ENCODE measurements at places on chromosomes 11 and 22.

DNA sequence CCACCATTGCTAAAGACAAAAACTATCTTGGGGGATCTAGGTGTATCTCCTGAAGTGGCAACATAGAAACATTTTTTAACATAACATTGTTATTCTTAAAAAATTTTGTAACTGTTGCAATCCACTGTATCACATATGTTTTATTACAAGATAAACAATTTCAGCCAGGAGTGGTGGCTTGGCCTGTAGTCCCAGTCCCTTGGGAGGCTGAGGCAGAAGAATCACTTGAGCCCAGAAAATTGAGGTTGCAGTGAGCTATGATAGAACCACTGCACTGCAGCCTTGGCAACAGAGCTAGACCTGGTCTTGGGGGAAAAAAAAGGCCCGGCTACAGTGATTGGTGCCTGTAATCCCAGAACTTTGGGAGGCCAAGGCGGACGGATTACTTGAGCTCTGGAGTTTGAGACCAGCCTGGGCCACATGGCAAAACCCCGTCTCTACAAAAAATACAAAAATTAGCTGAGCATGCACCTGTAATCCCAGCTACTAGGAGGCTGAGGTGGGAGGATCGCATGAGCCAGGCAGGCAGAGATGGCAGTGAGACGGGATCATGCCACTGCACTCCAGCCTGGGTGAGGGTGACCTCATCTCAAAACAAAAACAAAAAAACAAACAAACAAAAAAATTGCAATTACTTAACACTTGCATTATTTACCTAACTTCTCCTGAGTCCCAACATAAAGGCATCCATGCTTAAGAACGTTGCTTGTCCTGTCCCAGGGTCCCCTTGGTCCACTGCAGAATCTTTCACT is 1.5 kb upstream of the DEPDC5 start:
- DNase-seq, result no peak

- DNase-seq, result peak; percentile 49
Measured at GRCh38 chr11:82864268-82864667, 36.0 kb downstream of the PRCP start.

- DNase-seq, result no peak
Measured at GRCh38 chr11:74091549-74091948, 79.3 kb downstream of the C2CD3 start.

GRCh38 chr11:97201743-97202612 is 812.2 kb downstream of the JRKL start:
- no peak for DNase-seq

DNA sequence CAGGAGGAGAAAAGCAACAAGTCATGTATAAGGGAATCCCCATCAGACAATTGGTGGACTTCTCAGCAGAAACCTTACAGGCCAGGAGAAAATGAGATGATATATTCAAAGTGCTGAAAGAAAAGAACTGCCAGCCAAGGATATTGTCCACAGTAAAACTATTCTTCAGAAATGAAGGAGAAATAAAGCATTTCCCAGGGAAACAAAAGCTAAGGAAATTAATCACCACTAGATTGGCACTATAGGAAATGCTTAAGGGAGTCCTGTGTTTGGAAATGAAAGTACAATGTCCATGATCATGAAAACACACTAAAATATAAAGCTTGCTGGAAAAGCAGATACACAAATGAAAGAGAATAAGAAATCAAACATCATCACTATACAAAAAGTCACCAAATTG is 282.0 kb downstream of the BLID start:
- DNase-seq, result no peak

- no peak for DNase-seq
Measured at GRCh38 chr11:73429121-73429750, 53.0 kb downstream of the RELT start.

DNA sequence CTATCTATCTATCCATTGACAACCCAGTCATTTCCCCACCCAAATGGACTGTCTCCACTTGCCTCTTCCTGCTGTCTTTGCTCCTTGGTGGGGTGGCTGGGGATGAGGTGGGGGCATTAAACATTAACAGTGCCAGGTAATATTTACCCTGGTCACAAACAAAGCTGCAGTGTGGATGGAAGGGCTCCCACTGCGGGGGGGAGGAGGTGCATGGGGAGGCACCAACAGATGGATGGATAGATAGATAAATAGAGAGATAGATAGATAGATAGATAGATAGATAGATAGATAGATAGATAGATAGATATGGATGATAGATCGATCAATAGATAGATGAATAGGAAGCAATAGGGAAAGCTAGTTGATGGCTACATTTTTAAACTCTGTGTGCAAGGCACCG is 2.3 kb upstream of the FXYD2 start:
- no peak for DNase-seq

DNA sequence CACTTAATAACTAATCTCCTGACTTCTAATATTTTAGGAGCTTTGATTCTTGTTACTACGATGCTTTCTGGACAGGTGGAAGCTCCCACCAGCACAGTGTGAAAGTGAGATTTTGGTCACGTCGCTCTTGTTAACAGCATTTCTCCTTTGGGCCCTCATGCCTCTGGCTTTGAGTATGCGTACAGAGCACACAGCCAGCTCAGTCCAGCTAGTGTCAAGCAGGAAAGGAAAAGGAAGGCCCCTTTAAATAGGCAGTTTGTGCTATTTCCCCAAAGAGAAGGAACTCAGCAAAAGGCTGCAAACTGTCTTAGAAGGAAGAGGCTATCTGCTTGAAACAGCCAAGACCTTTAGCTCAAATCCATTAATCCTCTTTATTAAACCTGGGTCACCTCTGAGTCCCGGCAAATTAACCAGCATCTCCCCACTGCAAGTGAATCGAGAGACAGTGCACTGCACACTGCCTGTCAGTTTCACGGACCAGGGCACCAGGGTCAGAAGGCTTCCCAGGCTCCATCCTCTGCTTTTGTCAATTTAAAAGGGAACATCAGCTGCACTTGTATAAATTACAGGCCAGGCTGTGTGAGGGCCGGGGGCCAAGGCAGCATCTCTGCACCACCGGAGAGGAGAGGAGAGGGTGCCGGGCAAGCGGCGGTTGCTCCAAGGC is 34.7 kb downstream of the OPCML start:
- no peak for DNase-seq

DNA sequence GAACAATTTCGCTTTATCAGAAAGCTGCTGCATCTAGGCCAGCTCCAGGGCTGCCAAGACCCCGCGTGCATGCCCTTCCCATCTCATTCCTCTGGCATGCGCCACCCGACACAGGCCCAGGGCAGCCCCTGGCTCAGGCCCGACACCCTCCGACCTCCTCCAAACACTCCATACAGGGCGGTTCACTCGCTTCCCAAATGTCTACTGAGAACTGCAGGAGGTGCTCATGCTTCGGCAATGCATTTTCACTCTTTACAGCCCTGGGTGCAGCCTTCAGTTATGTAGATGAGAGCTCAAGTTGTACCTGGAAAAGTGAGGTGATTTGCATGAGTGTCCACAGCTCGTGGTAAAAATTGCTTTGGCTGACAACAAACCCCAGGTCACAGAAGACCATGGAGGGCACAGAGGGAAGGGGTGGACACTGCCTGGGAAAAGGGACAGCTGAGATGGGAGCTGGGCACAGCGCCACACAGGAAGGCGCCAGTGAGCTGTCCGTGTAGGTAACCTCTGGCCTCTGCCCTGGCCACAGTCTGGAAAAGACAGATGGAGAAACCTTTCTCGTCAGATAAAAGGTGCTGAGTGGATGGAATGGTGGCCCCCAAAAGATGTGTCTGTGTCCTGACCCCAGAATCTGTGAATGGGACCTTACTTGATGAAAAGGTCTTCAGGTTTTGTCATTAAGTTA is 1351.9 kb downstream of the BRD1 start:
- DNase-seq, result no peak

GRCh38 chr11:8706673-8707432 is 24.3 kb downstream of the RPL27A start:
- DNase-seq, result no peak

GRCh38 chr11:97454988-97455387 is 1065.2 kb downstream of the JRKL start:
- peak; percentile 7 for DNase-seq

DNA sequence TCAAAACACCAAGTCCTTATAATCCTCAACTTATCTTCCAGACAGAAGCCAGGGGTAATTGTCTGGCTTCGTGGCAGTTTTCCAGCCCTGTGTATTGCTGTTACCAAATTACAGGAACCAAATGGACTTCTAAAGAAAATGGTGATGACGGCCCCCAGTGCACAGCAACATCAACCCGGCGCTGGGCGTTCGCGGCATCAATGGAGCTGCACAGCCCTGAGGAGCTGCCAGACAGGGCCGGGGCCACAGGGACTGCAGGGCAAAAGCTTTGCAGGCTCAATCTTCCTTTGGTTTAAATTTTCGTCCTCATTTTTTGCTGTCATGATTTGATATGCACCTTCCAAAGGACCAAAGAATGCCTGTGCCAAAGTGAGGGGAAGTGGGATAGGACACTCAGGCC is 292.5 kb downstream of the BRD1 start:
- no peak for DNase-seq

DNA sequence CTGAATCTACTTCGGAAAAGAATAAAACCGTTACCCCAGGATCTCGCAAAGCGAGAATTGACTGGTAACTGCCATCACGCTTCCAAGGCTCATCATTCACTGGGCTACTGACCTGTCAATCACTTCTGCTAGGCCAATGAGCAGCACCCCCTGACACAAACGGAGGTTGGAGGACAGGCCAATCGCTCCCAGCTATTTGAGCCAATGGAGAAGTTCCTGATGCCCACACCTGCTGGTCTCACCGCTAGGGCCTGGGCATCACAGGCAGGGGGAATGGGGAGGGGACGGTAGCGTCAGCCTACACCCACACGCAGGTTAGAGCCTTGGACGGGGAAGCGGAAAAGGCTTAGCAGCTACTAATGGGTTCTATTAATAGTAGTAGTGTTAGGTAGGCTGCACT is 56.7 kb upstream of the CHST1 start:
- DNase-seq, result no peak

DNA sequence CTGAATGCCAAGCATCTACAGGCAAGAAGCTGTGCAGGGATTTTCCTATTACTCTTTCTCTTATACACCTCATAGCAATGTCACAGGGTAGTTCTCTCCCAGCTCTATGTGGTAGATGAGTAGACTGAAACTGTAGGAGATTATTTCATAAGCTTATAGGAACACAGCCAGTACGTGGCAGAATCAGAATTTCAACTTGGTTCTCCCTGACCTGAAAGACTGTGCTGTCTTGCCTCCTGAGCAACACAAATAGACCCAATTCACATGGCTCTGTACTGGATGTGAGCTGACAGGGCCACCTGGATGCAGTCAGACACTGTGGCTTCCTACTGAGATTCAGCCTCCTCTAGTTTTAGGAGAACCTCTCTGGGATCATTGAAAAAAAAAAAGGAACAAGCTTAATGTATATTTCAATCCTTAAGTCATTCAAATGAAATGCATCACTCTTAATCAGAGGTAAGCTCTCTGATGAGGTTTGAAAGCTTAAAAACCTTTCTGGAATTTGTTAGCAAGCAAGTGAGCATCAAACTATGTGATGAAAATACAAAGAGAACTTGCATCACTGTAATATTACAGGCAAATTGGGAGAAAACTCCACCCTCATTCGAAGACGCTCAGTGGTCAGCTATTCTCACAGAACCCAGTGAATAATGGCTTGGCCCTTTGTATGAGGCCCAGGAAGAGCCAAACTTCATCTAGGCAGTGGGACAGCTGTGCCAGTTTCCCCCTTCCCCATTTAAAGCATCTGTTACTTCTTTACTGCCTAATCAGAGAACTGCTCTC is 1039.3 kb downstream of the NTM start:
- DNase-seq, result no peak

DNA sequence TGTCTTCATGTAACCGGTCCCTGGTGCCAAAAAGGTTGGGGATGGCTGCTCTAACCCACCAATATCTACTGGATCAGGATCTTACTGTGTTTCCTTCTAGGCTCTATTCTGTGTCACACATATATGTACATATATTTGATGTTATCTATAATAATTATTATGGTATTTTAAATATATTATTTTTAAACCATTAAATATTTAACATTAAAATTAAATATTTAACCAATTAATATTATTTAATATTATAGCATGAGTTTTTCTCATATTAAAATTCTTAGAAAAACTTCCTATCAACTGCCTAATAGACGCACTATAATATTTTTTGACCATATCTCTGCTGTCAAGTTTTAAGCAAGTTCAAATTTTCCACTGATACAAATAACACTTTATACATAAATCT is 196.9 kb upstream of the PLET1 start:
- no peak for DNase-seq

DNA sequence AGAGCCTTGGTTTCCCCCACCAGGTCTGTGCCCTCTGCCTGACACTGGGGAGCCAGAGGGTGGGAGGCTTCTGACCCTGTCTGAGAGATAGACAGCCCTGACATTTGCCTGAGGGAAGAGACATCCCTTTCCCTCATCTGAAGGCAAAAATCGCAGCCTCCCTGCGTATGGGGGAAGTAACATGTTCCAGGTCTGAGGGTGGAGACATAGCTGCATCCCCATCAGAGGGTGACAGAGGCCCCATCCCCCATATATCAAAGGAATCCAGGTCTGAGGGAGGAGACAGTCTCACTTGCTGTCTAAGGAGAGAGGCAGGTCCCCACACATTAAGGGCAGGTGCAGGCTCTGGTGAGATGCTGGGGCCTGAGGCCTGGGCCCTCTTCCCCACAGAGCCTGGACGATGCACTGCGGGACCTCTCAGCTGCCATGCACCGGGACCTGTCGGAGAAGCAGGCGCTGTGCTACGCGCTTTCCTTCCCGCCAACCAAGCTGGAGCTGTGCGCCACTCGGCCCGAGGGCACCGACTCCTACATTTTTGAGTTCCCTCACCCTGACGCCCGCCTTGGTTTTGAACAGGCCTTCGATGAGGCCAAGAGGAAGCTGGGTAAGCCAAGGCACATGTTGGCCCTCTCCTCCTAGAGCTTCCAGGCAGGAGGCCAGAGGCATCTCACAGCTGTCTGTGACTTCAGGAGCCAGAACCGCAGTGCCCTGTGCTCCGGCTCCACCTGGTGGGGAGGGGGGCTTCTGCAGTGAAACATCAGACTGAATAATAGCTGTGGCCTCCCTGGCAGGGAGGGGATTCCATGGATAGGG is 16.1 kb upstream of the RELT start:
- DNase-seq, result no peak

DNA sequence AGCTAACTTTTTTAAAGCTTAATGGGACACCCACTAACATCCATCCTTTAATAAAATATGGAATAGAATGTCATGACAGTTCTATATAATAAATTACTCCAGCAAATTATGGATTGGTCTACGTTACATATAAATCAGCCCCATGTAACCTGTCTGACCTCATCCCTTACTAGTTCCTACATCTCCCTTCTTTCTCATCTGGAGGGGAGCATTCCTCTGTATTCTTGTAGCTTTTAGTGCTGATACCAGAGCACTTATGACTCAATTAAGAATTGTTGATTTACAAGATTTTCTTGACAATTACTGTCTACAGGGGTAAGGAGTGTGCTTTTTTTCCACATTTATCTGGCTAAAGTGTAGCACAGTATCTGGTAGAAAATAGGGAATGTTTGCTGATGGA is 523.7 kb downstream of the FAM181B start:
- no peak for DNase-seq
